ENCODE measurements at places on chromosomes 6 and 20.

GRCh38 chr20:17619351-17620093, 49.6 kb downstream of the DSTN start:
- no peak for DNase-seq

DNA sequence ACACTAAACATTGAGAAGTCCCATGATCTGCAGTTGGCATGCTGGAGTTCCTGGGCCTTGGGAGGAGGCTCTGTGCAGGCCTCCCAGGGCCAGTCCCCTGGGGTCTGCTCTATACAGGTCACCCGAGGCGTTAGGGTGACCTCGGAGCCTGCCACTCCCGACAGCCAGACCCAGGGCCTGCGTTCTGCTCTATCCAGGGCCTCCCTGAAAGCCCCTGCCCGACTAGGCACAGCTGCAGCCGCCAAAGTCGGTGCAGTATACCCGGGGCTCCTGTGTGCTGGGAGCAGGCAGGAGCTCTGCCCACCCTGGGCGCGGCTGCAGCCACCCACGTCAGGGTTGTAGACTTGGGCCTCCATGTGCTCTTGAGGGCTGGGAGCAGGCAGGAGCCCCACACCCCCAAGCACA, 6.3 kb upstream of the OR14J1 start:
- DNase-seq: no peak

DNA sequence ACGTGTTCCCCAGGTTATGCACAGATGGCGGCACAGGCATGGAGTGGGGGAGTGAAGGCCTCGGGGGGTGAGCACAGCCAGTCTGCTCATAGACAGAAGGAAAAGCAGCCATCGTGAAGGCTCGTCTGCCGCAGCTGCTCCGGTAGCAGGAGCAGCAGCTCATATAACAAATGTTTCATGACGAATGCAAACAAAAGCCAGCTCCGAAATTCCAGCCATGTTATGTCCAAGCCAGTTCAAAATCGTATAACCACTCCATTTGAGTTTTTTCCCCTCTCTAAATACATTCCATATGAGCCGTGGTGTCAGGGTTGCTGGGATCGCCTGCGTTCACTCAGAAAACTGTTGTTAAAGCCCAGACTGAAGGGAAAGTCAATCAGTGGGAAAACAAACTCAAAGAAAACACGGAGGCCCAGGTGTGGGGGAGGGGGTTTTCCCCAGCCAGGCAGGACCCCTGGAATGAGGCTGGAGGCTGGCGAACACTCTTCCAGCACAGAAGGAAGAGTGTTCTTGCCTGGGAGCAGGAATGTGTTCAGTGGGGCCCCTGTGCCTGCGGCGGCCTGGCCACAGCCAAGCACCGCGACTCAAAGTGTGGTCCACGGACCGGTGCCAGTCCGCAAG, 280.4 kb upstream of the TAB2 start:
- DNase-seq: peak; percentile 36

GRCh38 chr6:11092668-11093375, 812 bp upstream of the SMIM13 start:
- no peak for DNase-seq

- no peak for DNase-seq
Observed at GRCh38 chr6:53916804-53917463, 122.1 kb downstream of the LRRC1 start.

DNA sequence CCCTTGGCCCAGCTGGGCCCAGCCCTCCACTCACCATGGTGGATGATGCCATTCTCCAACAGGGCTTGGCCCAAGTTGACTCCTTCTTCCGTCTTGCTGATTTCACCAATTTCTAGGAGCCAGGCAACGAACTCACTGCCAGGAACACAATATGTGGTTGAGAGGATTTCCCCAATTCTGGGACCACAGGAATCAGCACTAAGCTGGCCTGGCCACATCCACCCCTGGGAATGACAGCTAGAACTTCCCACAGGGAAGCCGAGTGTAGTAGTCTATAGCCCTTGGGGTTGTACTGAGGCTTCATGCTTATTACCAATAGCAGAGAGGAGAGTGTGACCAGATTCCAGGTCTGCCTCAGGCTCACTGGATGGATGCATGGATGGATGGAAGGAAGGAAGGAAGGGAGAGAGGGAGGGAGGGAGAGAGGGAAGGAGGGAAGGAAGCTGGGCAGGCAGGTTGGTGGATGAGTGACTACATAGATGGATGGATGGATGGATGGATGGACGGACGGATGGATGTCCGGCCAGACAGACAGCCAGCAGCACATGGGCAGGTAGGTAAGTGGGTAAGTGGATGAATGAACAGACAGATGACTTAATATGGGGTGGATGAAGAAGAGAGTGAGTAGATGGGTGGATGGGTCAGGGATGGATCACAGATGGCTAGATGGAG, 146.5 kb downstream of the PREX1 start:
- no peak for DNase-seq

DNA sequence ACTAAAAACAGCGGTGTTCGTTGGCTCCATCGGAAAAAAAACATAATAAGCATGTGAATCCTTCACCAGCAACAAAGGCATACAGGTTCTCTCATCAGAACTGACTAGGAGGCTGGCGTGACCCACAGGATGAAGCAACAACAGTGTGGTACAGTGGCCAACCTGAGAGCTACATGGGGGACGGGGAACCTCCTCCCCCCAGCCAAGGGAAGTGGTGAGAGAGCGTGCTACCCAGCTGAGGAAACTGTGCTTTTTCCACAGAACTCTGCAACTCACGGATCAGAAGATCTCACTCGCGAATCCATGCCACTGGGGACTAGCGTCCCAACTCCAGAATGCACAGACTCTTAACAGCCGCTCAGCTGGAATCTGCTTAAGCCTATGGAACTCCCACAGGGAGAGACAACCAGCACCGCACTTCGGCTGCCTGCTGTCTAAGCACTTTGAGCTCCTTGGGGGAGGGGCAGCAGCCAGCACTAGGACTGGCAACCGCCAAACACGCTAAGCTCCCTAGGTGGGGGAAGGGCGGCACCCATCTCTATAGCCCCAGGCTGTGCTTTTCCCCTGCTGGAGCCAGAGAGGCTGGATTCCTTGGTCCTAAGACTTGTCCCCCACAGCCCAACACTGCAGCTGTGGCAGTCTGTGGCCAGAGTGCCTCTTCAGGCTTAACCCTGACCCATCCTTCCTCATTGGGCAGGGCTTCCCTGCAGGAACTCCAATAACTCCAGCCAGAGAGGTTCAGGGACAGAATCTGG, 538.3 kb upstream of the BTBD3 start:
- no peak for DNase-seq

- DNase-seq: no peak
Observed at GRCh38 chr6:137800762-137801161, 66.3 kb upstream of the TNFAIP3 start.

DNA sequence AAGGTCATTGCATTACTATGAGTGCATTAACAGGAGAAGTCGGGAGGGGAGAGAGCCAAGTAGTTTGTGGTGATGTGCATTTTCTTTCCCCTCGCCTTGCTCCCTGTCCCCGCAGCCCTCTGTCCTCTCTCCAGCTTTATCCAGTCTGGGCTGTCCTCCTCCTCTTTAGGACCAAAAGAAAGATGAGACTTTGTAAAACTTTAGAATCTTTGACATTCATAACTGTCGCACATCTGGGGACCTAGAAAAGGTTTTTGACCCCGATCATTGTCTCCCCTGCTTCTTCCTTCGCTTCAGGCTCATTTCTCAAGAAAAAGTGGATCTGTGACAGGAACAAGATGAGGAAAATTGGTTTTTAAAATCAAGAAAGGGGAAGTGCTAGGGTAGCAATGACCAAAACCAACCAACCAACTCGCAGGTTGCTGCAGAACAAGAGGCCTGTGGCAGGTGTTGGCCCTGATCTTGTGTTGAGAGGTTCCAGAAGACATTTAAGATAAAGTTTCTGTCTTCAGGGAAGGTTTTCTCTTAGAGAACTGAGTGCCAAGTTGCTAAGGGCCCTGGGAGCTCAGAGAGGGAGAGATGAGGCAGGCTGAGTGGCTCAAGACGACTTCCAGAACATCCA, 17.6 kb downstream of the SYTL3 start:
- DNase-seq: no peak

- no peak for DNase-seq
Observed at GRCh38 chr6:33586108-33586640, 6.1 kb upstream of the BAK1 start.

Measured in SHP77 (cell line).